Cortex of kidney (tissue), 1 donor: ENCODE measurements at places on chromosomes 5 and 9.

DNA sequence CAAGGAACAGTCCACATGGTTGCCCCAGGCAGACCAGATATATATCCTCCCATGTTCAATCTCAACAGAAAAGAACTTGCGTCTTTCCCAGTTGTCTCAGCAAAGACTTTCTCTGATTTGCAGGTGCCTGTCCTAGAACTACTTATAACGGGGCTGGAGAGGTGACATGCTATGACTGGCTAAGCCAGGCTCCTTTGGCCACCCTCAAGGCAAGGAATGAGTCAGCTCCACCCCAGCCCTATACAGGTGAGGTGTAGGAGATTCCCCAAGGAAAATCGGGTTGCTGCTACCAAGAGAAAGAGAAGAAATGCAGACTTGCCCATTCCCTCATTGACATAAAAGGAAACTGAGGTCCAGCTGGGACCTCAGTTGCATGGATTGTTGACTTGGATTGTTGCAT is 127.4 kb downstream of the GALNT10 start:
- DNase-seq, result no peak

GRCh38 chr5:2465383-2465782 is 286.1 kb downstream of the IRX2 start:
- DNase-seq, result no peak

- no peak for DNase-seq
Observed at GRCh38 chr9:136372561-136373299, 739 bp downstream of the CARD9 start.

DNA sequence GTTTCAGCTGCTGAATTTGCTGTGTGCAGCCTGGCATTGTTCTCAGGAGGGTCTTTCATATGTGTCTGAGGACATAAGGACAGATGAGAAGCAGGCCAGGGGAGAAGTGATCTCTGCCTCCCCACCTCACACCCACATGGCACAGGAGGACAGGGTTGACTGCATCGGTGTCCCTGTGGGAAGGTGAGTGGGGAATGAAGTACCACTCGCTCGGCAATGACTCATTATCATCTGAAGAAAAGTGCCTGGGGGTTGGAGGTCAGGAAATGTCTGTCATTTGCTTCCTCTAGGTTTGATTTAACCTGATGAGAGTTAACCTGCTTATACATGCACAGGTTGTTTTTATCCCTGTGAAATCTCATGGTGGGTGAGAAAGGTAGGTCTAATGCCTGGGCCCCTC is 195.0 kb downstream of the GADD45G start:
- no peak for DNase-seq

DNA sequence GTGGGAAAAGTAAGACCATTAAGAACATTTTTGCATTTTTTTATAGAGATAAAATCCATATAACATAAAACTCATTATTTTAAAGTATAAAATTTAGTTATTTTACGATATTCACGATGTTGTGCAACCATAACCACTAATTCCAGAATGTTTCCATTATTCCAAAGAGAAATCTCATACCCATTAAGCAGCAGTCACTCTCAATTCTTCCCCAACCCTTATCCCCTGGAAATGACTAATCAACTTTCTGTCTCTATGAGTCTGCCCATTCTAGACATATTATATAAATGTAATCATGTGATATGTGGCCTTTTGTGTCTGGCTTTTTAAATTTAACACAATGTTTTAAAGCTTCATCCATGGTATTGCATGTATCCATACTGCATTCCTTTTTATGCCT is 115.6 kb upstream of the ADAMTSL1 start:
- no peak for DNase-seq

GRCh38 chr5:110899566-110900412 is 161.0 kb downstream of the SLC25A46 start:
- no peak for DNase-seq

GRCh38 chr5:6510973-6511372 is 62.3 kb downstream of the UBE2QL1 start:
- no peak for DNase-seq

GRCh38 chr9:35896570-35896969 is 9.4 kb upstream of the HRCT1 start:
- no peak for DNase-seq

DNA sequence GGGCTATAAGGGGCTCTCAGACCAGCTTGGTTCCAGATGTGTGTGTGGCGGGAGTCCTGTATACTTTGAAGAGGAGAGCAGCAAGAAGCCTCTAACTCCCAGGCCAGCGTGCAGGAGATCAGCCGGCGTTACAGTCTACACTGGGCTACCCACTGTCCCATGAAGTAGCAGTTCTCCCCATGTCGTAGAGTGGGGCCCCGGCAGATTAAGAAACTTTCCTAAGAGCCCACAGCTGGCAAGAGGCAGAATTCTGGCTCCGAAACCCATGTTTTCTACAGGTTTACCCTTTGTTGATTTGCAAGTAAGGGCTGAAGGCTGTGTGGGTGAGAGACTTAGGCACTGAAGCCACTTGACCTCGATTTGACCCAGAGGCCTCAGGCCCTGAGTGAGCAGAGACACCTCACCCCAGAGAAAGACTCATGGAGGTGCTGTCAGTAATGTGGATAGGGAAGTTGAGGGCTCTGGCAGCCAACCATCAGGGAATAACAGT is 881 bp upstream of the B4GALT1 start:
- DNase-seq, result no peak

DNA sequence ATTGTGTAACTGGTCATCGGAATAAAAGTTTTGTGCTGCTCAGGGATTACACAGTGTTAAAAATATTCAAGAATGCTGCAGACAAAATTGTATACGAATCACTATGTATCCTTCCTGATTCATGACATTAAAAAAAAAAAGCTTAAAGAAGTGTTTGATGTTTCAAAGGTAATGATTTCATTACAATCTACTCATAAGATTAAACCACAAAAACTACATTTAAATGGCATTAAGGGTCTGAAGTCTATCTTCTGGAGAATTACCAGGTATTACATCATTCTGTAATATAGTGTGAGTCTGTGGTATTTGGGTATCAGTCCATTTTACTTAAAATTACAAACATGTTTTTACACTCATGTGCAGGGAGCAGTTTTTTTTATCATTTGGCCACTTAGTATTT is 324.4 kb downstream of the NDUFS4 start:
- DNase-seq, result no peak

GRCh38 chr9:124758061-124758460 is 13.1 kb downstream of the NR6A1 start:
- no peak for DNase-seq

DNA sequence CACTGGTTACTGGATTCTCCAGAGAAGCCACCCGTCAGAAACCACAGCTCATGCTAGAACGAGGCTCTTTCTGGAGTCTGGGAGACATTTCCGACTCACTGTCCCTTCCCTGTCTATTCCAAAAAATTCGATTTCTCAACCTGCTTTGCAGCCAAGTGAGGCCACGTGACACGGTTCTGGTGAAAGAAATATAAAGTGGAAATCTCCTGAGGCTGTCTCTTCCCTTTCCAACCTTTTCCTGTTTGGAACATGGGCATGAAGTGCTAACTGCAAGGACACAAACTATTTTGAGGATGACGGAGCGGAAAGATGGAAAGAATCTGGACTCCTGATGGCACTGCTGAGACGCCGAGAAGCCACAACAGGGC is 6.1 kb upstream of the PTGS1 start:
- DNase-seq, result no peak

DNA sequence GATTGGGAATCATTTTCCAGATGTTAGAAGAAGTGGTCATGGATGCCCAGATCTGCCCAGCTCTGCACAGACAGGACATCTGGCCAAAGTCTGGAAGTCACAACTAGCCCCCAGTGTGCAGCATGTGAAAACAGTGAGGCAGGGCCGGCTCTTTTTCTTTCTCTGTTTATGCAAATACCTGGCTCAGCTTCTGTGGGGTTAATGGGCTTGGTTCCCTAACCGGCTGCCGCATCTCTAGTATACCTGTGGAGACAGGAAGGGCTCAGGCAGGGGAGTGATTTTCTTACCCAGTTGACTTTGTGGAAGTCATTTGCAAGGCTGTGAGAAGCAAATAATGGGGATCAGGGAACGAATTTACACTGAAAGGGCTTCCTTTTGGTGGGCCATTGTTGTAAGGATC is 254.8 kb upstream of the PANK3 start:
- DNase-seq, result no peak

- no peak for DNase-seq
Observed at GRCh38 chr5:150778088-150778516, 455 bp upstream of the SMIM3 start.

DNA sequence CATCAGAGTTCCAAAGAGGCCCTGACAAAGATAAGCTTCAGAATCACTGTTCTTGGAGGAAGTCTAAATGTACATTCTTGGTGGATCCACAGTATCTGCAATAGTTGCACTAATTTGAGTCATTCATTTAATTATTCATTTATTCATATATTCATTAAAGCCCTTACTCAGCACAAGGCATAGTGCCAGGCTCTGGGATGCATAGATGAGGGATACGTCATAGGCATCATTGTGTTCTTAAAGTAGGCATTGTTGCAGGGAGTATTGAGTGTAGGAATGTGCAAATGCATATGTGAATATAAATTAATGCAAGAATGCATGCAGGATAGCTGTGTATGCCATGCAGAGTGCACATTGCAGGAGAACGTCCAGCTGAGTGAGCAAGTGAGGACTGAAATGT is 100.7 kb downstream of the DRD1 start:
- DNase-seq, result no peak

DNA sequence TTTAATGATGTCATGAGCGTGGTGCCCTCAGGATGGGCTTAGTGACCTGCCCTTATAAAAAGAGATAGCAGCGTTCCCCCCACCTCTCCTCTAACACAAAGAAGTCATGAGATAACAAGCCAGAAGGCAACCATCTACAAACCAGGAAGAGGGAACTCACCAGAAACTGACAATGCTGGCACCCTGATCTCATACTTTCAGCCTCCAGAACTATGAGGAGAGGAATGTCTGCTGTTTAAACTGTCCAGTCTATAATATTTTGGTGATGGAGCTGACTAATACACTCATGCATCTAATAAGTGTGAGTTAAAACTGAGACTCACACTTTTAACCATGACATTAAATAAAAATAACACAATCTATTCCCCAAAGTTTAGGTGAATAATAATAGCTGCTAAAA is 156.1 kb upstream of the SPEF2 start:
- no peak for DNase-seq

GRCh38 chr5:143938230-143938629 is 126.3 kb downstream of the HMHB1 start:
- no peak for DNase-seq

GRCh38 chr9:134993996-134994720 is 76.4 kb upstream of the FCN1 start:
- no peak for DNase-seq

GRCh38 chr5:102583276-102584124 is 84.7 kb upstream of the SLCO6A1 start:
- DNase-seq, result no peak

DNA sequence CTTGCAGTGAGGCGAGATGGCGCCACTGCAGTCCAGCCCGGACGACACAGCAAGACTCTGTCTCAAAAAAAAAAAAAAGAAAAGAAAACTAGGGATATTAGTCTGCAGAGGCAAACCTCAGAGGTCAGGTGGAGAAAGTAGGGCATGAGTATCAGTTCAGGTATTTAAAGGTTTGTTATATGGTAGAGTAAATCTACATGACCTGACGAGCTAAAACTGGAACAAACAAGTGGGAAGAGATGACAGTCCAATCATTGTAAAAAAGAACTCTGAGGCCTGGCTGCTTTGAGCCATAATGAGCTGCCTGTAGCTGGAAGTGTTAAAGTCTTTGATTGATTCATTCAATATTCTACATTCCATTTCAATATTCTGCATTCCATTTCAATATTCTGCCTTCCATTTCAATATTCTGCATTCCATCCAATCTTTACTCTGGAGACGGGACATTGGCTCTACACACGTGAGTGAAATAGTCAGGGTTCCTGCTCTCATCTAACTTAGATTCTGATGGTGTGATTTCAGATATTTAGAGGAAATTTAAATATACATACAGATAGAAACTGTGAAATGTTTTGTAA is 28.9 kb upstream of the GRAMD2B start:
- DNase-seq, result no peak

GRCh38 chr5:42641336-42642005 is 115.1 kb upstream of the CCDC152 start:
- no peak for DNase-seq

DNA sequence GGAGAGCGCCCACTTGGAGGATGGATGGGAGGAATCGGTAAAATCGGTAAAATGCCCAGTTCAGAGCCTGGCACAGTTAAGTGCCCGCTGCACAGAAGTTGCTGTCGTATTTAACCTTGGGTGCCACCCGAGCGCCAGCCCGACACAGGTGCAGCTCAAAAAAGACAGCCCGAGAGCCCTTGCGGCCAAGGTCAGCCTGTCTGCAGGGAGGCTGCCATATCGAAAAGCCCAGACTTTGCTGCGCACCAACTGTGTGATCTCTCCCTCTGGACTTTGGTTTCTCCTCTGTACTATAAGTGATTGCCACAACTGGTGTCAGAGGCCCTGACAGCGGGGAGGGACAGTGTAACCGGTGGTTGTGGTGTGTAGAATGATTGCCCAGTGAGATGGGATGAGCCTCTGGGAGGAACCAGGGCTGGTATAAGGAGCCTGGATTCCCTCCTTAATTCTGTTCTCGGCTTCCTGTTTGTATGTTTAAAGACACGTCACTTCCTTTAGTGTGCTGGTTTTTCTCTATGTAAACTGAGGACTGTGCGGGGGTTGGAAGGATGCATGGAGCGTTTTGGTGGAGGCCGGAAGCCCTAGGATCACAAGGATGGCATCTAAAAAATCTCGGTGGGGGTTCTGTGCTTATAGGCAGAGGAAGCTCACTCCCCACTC is 792 bp downstream of the NTMT1 start:
- no peak for DNase-seq

DNA sequence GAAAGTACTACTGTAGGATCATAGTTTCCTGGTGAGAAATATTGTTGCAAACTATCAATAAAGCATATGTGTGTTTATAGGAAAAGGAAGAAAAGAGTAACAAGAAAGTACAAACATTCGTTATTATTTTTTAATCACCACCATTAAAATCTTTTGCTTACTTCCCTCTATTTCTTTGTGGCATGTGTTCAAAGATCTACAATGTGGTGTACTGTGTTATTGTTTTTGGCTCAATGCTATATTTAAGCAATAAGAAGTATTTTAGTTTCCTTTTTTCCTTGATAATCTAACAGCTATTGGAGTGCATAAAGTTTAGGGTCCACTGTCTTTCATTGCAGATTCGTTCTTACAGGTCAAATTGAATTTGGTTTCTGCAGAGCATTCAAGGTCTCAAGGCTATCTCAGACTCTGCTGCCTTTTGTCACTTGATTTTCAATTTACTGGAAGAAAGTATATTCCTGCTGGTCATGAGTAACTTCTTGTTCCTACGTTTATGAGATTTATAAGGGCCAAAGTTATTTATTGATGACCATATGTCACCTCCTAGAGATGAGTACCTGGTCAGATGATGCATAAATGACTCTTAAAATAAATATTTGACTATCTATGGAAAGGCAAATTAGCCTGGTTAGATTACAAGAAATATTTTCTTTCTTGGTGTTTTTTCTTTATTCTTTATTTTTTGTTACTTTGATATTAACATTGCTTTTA is 323.0 kb downstream of the TMEM167A start:
- no peak for DNase-seq

GRCh38 chr5:3251784-3252183 is 343.8 kb upstream of the IRX1 start:
- DNase-seq, result no peak

- DNase-seq, result no peak
Observed at GRCh38 chr9:114382699-114383520, 4.9 kb downstream of the AKNA start.
